ENCODE measurements at places on chromosomes 3 and 15.

- no peak for DNase-seq
Measured at GRCh38 chr3:142004025-142004424, 127.6 kb downstream of the ATP1B3 start.

GRCh38 chr15:52111517-52112202, 915 bp downstream of the BCL2L10 start:
- no peak for DNase-seq

DNA sequence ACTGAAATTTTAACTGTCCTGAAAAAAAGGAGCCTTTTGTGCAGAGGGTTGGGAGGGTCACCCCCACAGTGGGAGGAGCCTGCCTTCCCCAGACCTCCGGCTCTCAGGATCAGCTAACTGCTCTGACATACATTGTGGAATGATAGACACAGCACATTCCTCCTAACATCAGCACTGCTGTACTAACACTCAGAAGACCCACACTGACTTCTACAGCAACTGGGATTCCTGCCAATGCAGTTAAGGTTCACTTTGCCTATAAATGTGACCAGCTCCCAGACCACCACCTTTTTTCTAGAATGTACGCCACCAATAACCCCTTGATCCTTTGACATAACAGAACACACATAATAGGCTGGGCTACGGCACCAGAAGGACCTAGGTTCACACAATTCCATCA, 3.2 kb downstream of the CPEB1 start:
- DNase-seq = no peak

DNA sequence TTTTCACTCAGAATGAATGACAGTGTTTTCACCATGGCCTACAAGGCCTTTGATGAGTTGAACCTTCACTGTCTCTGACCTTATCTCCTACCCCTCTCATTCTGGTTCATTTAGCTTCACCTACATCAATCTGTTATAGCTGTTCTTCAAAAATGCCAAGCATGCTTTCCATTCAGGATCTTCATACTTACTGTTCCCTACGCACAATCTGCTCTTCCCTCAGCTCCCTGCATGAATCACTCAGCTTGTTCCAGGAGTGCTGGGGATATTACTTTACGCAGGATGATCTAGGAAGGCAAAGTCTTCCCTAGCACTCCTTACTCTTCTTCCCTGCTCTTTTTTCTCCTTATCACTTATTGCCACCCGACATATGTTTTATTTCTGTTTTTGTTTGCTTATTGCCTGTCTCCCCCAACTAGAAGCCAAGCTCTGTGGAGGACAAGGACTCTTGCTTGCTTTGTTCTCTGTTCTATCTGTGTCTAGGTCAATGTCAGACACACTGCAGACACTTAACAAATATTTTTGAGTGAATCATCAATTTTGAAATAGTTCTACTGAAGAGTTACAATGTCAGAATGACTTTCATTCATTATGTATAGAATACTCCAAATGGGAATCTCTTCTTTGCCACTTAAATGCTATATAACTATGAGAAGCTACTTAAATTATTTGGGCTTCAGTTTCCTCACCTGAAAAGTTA, 238.3 kb upstream of the FEZF2 start:
- no peak for DNase-seq

DNA sequence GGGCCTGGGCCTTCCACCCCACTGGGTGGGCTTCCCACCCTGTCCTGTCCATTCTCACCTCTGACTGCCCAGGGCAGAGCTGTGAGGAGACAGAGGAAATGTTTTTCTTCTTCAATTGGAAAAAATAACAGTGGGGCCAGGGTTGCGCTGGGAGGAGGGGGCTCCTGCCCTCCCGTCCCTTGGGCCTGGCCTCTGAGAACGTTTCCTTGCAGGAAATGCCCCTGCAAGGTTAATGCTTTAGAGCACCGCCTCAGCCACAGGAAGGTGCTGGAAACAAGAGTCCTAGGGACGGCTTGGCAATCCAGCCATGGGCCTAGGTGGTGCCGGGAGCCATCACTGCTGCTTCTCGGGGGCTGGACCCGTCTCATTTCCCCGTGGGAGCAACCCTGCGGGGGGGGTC, 3.8 kb upstream of the PLXND1 start:
- DNase-seq = no peak

GRCh38 chr15:41980654-41981323, 8.4 kb upstream of the EHD4 start:
- DNase-seq = no peak

- no peak for DNase-seq
Measured at GRCh38 chr15:42101861-42102260, 7.5 kb upstream of the PLA2G4D start.

- DNase-seq = peak; percentile 94
Measured at GRCh38 chr3:49276475-49277382, at the start of gene C3orf62. C3orf62 (minus strand) TSS chr3:49277232; CDS start chr3:49276872, 360 bp downstream.

DNA sequence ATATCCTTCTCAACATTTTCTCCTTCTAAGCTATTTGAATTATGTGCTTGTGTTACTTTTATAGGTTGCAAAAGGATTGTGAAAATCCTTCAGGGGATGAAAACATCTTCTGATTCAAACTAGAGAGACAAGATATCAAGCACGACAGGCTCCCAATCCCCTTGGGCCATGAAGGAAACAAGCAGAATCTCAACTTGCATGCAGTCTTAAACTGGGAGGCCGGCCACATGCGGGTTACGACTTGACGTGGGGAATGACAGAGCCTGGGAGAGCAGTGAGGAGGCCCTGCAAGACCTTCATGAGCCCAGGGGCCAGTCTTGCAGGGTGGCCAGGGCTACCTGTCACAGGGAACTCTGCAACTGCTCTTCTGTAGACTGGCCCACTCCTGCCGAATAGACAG, 94.4 kb downstream of the SCN11A start:
- DNase-seq = no peak

DNA sequence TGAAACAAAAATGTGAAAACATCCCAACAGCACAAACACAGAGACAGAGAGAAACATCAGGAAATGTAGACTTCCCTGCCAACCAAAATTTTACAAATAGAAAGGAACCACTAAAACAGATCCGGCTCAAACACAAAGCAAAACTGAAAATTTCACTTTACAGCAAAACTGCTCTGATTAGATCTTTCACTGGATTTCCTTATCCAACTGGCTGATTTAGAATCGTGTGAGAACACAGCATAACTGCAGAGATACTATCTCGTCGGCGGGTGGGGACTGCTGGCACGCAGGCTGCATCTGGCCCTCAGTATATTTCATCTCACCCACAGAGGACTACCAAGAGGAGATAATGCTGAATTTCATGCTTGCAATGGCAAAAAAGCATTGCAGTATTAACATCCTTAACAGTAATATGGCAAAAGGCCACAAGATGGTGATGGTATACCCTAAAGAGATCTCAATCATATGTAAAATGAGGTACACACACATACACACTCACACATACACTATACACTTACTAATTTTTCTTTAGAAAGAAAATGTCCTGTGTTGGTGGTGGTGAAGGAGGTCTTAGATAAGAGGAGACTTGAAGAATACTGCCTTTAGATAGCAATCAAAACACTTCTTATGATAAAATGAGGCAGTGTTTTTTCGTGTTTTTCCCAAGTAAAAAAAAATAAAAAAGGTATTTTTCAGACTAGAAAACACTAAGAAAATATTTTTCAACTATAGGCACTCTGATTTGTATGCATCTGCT, 10.6 kb upstream of the LEO1 start:
- no peak for DNase-seq

DNA sequence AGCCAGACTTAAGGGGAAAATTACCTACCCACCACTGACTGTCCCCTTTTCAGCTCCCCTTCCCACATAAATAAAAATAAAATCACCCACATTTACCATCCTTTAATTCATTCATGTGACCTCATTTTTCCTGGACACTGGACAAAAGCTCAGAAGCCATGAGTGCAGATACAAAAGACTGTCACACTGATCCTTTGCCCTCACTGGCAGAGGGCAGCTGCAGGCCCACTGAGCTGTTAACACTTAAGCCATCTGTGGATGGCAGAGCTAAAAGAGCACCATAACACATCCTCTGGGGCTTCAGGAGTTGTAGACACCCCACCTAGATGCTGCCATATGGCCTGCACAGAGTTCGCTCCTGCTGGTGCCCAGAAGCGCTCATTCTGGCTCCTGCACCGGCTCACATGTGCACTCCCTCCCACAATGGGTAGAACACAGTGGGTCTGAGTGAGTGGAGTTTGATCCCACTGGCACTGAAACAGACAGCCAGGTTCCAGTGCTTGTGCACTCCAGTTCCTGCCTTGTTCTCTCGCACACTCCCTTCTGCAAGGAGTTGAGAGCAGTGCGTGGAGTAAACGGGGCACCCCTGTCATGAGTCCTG, 38.8 kb downstream of the EDC3 start:
- no peak for DNase-seq

- no peak for DNase-seq
Measured at GRCh38 chr3:11907667-11908660, 61.3 kb upstream of the TAMM41 start.
